ENCODE measurements at places on chromosomes 11 and 22. TPM values are rescaled to one million over a fixed set of nuclear protein-coding genes. Genes with fewer than 3 reads are reported as not detected.

PLA2G6 gene
- total RNA-seq, result 16.7 TPM

CAPRIN1 gene
- 228 TPM for total RNA-seq

EHF gene
- total RNA-seq, result 0.33 TPM

BIRC3 gene
- total RNA-seq, result 88.0 TPM

KCTD14 gene
- 0.38 TPM for total RNA-seq

TUBA8 gene
- total RNA-seq, result 21.1 TPM

CADM1 gene
- total RNA-seq, result 0.38 TPM

DNA sequence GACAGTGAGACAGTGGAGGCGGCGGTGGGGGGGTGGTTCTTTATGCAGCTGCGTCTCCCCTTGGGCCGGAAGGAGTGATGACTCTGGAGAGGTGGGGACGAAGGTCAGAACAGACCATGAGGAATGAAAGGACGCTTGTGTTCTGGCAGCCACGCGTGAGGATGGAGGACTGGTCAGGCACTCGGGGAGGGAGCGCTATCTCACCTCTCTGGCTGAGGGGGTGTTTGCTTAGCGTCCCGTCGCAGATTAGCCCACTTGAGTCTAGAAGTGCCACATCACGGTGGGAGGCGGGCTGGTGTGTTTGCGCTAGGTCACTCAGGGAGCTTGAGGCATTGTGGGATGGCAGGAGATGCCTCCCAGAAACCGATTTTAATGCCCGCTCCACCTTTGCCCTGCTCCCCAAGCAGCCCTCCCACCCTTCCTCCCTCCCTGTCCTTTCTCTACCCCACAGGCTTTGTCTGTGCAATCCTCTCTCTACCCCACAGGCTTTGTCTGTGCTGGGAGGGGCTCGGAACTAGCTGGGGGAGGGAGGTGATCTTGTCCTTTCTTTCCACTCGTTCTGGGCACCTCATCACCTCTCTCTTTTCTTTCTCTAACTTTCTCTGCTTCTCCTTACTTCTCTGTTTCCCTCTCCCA, 97.8 kb downstream of the PKNOX2 start:
- no peak for DNase-seq

DNA sequence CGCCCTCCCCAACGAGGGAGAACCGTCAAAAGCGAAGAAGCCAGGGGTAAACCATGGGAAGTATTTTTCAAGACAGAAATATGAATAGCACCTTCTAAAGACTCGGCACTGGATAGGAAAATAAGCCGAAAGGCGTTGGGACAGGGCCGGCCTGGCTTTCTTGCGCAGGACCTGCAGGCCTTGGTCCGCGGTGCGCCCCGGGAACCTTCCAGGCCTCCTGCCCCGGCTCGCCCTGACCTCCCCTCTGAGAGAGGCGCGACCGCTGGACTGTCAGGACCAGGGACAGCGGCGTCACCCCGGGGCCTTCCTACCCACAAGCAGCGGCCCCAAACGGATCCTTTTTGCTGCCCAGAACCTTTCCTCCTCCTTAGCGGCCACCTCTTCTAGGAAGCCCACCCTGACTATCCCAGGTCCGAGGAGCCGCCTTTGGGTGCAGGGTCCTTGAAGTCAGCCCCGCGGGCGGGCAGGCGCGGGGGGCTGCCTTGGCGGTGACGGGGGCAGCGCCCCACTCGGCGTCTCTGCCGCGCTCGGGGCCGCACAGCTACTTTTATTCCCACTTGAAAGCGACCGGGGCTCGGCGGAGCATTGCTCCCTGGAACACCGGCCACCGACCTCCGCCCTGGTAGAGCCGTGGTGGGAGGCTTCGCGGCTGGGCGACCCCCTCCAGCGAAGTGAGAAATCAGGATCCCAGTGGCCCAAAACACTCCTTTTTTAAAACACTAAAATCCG, 650 bp upstream of the MAPK11 start:
- DNase-seq, result no peak

DNA sequence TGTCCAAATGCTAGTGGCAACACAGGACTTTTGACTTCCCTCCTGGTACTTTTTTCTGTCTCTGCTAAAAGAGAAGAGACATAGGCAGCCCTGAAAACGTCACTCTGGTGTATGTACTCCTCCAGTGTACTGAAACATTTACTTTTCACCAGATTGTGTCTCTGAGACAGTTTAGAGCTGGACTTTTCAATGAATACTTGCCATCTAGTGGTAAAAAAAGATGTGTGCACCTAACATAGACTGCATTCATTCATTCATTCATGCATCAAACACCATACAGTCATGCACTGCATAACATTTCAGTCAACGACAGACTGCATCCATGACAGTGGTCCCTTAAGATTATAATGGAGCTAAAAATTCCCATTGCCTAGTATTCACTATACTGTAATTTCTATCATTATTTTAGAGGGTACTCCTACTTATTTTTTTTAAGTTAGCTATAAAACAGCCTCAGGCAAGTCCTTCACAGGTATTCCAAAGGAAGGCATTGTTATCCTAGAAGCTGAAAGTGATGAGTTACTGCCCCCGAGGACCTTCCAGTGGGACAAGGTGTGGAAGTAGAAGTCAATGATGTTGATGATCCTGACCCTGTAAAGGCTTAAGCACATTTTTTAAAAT, 186.2 kb downstream of the SPON1 start:
- DNase-seq, result no peak

DNA sequence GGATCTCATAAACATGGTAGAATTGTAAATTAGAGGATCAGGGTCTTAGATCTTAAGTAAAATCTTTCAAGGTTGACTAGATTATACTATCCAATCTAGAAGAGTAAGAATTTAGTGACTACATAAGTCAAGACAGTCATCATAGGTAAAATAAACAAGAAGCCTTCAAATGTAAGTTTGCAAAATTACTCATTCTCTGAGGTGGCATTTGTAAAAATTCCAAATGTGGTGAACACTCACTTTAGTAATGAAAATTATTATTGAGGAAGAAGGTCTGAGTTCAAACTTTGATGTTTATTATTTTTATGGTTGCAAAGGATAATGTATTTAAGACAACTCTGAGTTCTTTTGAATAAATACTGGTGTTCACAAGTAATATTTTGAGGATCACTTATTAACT, 4.6 kb downstream of the HYLS1 start:
- no peak for DNase-seq

DNA sequence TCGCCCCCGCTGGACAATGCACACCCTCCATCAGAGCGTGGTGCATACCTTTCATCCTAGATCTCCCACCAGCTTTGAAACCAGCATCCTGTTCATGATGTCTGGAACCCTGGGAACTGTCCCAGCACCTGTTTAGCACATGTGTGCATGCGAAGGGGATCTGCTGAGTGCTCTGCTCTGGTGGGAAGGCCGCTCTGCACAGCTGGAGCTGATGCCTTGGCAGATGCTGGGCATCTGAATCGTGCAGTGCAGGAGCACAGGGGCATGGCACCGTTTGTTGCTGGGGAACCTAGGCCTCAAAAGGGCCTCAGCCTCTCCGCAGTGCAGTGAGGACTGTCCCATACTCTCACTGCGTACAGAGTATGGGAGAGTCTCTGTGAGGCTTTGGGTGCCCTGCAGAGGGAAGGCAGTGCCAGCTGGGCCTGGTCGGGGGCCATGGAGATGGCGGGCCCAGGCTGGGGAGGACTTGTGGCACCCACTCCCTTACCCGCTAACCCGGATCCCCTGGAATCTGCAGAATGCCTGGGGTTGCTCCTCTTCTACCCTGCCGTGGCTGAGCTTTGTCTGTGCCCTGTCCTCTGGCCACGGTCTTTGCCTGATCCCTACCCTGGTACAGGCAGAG, 72.9 kb upstream of the ATXN10 start:
- no peak for DNase-seq

DNA sequence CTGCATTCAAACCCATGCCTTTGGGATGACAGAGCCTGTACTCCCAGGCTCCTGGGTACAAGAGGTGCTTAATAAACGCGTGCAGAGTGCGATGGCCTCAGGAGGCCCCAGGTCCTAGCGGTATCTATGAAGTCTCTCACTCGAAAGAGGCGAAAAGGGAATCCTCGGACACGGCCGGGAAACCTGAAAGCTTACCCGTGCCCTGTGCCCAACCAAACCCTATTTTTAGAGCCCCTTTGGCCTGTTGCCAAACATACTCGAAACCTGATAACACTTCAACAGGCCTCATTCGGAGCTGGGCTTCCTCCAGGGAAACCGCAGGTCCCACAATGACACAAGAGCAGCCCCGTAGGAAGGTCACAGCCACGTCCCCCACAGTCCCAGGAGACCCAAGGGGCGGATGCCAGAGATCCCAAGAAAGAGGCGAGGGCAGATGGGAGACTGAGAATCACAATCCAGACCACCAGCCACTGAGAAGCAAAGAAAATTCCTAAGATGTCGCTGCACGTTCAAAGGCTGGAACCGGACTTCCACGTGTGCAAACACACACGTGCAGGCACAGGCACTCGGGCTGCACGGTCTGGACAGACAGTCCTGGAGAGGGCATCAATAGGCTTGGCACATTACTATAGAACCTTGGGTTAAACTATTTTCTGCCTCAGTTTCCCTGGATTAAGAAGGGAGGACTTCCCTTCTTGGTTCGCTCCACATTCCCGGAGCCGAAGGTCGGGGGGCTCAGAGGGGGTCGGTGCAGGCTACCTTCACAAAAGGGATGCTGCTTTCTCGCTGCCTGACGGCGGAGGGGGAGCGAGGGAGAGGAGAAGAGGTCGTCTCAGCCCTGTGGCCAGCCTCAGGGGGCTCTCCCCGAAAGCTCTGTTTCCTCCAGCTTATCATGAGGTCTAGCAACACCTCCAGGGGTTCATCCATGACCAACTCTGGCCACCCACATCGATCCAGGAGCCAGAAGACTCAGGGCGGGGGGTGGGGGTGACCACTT, 8.2 kb downstream of the PDGFB start:
- peak; percentile 67 for DNase-seq

DNA sequence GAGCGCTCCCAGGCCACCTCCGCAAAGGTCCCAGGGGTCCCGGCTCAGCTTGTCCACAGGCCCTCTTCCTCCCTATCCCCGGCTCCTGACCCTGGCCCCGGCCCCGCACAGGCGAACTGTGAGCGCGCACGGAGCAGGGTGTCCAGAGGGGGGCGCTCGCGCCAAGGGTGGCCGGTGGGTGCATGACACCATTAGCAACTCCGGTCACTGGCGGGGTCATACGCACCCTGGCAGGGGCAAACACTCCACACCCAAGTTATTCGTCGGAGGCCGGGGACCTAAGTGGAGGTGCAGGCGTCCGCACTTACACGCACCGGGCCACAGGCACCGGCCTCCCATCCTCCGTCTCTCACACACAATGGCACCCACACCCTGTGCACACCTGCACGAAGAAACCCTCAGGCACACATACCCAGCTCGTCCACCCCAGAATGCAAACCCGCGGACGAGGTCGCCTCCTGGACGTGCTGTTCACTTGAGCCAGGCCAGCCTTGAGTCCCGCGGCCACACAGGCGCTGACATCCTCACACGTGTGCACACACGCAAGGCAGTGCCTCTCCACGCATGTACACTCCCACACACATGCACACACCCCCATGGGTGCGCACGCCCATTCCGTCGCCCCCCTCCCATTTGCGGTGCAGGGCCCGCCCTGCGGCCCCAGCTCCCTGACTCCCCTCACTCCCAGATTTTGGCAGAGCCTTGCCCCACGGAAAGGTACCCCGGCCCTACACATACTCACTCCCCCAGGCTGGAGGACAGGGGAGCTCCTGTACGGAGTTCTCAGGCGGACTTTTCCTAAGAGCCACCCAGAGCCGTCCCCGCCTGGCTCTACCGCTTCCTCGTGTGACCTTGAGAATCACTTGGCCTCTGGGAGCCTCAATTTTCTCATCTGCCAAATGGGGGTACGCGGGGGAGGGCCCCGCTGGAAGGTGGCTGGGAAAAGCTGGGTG, at the start of gene RASGRP2:
Gene RASGRP2 (minus strand): TSS at position 552 of the 953 bp plus-strand sequence. CDS start 1,276 bp downstream, outside the sequence.
- no peak for DNase-seq

- DNase-seq, result no peak
Measured at GRCh38 chr11:782264-783174, 5.2 kb upstream of the GATD1 start.

GRCh38 chr22:38141217-38141973, 30.9 kb upstream of the BAIAP2L2 start:
- no peak for DNase-seq

DNA sequence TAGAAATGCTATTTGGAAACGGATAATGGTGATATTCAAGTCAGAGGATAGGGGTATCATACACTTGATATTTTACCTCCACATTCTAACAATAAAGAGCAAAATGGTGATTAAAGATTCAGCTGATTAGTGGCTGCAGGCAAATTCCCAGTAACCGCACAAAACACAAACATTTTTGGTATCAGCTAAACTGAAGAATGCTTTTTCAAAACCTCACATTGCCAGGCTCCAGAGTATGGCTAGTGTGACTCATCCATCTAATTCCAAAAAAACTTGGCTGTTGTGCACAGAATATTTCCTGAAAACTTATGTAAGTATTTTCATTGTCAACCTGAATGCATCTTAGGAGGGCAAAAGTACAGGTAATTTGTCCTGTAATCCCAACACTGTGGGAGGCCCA, 10.9 kb downstream of the SRPRA start:
- no peak for DNase-seq

GRCh38 chr11:71927820-71928736, at the start of gene XNDC1N:
XNDC1N (minus strand) TSS chr11:71928594; CDS start chr11:71923353, 5,241 bp downstream.
- no peak for DNase-seq

GRCh38 chr11:115941044-115941443, 436.8 kb upstream of the CADM1 start:
- DNase-seq, result no peak

GRCh38 chr11:103844327-103845215, 191.9 kb upstream of the DDI1 start:
- peak; percentile 30 for DNase-seq

GRCh38 chr11:36493332-36493731, 16.7 kb downstream of the TRAF6 start:
- no peak for DNase-seq

GRCh38 chr11:6129635-6130034, 22.2 kb downstream of the OR56B4 start:
- no peak for DNase-seq

- DNase-seq, result no peak
Measured at GRCh38 chr22:23888615-23889401, 5.4 kb upstream of the MIF start.

GRCh38 chr11:98153752-98154151, 867.0 kb upstream of the CNTN5 start:
- DNase-seq, result no peak

DNA sequence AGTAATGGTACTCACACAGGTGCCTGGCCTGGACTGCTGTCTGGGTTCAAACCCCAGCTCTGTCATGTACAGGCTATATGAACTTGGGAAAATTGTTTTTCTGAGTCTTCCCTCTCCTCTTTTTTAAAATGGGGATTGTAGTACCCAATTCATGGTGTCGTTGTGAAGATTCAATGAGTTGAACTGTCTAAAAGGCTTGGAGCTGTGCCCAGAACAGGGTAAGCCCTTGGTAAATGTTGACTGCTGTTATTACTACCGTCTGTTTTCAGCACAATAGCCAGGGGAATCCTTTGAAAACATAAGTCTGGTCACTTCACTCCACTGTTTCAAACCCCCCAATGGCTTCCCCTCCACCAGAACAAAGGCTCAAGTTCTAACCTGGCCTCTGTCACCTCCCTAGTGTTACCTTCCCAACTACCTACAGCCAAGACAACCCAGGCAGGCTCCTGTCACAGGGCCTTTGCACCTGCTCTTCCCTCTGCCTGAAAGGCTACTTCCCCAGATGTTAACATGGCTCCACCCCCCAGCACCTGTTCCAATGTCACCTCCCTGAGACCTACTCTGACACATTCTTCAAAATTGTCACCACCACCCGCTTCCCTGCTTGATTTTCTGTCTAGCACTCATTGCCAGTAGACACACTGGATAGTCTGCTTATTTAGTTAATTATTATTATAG, 152.8 kb downstream of the CHST1 start:
- no peak for DNase-seq

GRCh38 chr11:109443052-109443451, 21.1 kb downstream of the C11orf87 start:
- no peak for DNase-seq
